ENCODE measurements at places on chromosomes 5 and 9. TPM values are rescaled to one million over a fixed set of nuclear protein-coding genes. Genes with fewer than 3 reads are reported as not detected.
A peak's percentile ranks its signal among the peaks of the same experiment; 100 is the strongest.

The IL3 gene
- total RNA-seq: 10.8 TPM

The PDE8B gene
- not detected for total RNA-seq

DNA sequence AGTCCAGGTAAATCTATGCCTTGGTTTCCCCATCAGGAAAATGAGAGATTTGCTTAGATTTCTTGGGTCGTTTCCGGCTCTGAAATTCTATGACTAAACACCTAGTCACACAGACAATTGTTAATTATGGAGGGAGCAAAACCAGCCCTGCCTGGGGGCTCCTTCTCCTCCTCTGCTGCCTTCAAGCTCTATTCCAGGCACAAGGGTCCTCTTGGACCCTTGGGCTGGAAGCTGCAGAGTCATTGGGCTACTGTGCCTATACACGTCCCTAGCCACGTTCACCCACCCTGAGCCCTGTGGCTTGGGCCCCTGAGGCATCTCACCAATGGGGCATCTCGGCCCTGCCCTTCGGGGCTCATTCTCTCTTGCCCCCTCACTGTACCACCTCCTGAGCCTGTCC, 73.8 kb upstream of the TBC1D2 start:
- no peak overlapping the region for H3K27ac ChIP-seq
- no peaks in the 10 kb centered on the region for H3K36me3 ChIP-seq
- peaks cover 4% of the 10 kb centered on the region for H3K4me1 ChIP-seq
- no peak for DNase-seq
- H3K27me3 ChIP-seq: peaks cover 6% of the 10 kb centered on the region
- H3K4me3 ChIP-seq: no peak overlapping the region

- DNase-seq: no peak
- no peaks in the 10 kb centered on the region for H3K36me3 ChIP-seq
- no peak overlapping the region for H3K4me3 ChIP-seq
- no peak overlapping the region for H3K27ac ChIP-seq
These were observed 82.8 kb downstream of the CAAP1 start for GRCh38 chr9:26809795-26810194.

- peaks cover 3% of the 10 kb centered on the region for H3K4me1 ChIP-seq
- no peak overlapping the region for H3K4me3 ChIP-seq
- no peak overlapping the region for H3K27ac ChIP-seq
- H3K36me3 ChIP-seq: no peaks in the 10 kb centered on the region
- H3K27me3 ChIP-seq: peaks cover 14% of the 10 kb centered on the region
- no peak for DNase-seq
These were observed 148.8 kb downstream of the MEF2C start for GRCh38 chr5:88734191-88734640.

GRCh38 chr5:120465436-120465961, 1.4 kb downstream of the PRR16 start:
- peak; percentile 6 for DNase-seq

GRCh38 chr5:143214890-143215289, 188.6 kb downstream of the NR3C1 start:
- H3K27ac ChIP-seq: no peak overlapping the region
- H3K4me1 ChIP-seq: peaks cover 37% of the 10 kb centered on the region
- H3K4me3 ChIP-seq: no peak overlapping the region

DNA sequence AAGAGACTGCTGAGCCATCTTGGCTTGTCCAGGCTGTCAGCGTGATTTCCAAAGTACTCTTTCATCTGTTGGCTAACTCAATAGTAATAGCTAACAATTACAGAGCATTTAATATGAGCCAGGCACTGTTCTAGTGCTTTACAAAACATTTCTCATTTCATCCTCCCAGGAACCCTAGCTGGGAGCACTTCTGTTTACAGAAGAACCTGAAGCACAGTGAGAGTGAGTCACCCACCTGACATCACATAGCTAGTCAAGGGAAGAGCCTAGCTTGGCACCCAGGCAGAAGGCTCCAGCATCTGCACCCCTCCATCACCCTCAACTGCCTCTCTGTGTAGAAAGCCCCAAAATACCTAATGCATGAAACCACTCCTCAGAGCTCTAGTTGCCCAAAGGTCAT, 57.5 kb upstream of the IQGAP2 start:
- peaks cover 9% of the 10 kb centered on the region for H3K4me1 ChIP-seq
- H3K36me3 ChIP-seq: no peaks in the 10 kb centered on the region
- H3K4me3 ChIP-seq: no peak overlapping the region
- H3K27me3 ChIP-seq: no peaks in the 10 kb centered on the region
- no peak for DNase-seq

DNA sequence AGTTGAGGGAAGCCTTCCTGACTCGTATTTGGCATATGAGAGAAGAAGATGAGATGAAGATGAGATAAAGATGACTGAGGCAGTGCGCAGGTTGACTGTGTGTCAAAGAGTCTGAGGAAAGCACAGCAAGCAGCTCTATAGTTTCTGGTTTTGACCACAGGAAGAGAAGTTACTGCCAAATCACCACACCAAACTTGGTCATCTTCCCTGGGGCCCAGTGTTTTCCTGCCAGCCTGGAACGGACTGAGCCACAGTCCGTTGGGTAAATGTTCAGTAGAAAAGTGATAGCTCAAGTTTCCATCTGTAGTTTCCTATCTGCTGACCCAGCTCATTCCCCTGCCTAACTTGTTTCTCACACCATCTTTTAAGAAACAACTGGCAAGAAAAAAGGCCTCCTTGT, 80.7 kb upstream of the ADAMTS19 start:
- DNase-seq: no peak
- no peak overlapping the region for H3K27ac ChIP-seq
- no peaks in the 10 kb centered on the region for H3K27me3 ChIP-seq
- H3K36me3 ChIP-seq: no peaks in the 10 kb centered on the region
- H3K4me1 ChIP-seq: no peaks in the 10 kb centered on the region

GRCh38 chr9:109272745-109273144, 48.1 kb downstream of the EPB41L4B start:
- no peak overlapping the region for H3K4me3 ChIP-seq
- peaks cover 10% of the 10 kb centered on the region for H3K27me3 ChIP-seq
- no peak for DNase-seq
- H3K27ac ChIP-seq: no peak overlapping the region

- H3K27ac ChIP-seq: peak overlapping the region; percentile 68
- no peaks in the 10 kb centered on the region for H3K27me3 ChIP-seq
- peaks cover 28% of the 10 kb centered on the region for H3K4me1 ChIP-seq
- DNase-seq: no peak
- no peaks in the 10 kb centered on the region for H3K36me3 ChIP-seq
These were observed 1.1 kb upstream of the SSBP2 start for GRCh38 chr5:81751836-81752643.
